ENCODE measurements at places on chromosomes 6 and 20.

- DNase-seq, result no peak
These were observed 212.5 kb downstream of the GJA1 start for GRCh38 chr6:121647905-121648304.

DNA sequence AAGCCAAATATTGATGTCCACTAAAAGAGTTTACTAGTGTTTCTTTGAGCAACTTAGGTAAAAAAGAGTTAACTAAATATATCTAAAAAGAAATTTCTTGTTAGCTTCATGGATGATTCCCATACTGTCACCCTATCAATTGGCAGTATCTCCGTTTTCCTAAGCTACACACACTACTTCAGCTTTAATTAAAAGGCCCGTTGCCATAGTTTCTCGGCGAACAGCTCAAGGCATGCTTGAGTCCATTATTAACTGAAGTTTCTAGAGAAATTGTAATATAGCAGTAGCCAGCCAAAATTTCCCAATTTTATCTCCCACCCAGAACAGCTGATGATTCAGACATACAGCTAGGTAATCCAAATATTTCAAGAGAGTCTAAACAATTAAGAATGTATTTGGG is 20.0 kb upstream of the BEND6 start:
- no peak for DNase-seq

DNA sequence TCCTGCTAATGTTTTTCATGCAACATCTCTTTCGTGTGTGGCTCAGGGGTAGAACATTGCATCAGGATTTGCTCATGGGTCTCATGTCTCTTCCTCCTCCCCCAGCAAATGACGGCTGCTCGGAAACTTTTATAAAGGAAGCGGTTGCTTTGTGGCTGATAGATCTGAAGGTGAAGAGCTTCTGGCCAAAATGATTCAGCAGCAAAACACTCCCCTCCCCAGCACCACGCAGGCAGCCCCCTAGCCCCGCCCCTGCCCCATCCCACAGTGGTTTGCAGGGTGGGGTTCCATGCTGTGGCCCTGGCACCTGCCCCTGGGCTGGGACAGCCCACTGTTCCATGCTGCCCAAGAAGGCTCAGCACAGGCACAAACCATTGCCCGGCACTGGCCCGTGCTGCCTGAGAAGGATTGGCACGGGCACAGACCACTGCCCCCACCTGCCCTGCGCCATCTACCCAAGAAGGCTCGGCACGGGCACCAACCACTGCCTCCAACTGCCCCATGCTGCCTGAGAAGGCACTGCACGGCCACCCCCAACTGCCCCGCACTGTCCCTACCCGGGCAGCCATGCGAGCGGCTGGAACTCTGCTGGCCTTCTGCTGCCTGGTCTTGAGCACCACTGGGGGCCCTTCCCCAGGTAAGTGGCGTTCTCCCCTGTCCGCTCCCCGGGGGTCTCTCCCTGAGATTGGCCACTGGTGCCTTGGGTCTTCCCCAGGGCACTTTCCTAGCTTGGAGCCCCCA is at the start of gene CST7:
Gene CST7, plus strand, starts transcription at position 331 of the 741 bp plus-strand sequence. Its CDS starts 237 bp downstream, at position 568.
- no peak for DNase-seq

- DNase-seq, result no peak
These were observed 26.4 kb upstream of the SALL4 start for GRCh38 chr20:51828762-51829161.

- no peak for DNase-seq
These were observed 161.0 kb downstream of the MCHR2 start for GRCh38 chr6:99833034-99833433.

- DNase-seq, result peak; percentile 82
These were observed 202.8 kb upstream of the CST7 start for GRCh38 chr20:24746351-24746685.

- DNase-seq, result no peak
These were observed 1.6 kb upstream of the OLIG3 start for GRCh38 chr6:137495703-137496336.

GRCh38 chr20:14407336-14407735 is 69.9 kb upstream of the FLRT3 start:
- no peak for DNase-seq

GRCh38 chr6:34810936-34811632 is 19.2 kb downstream of the BLTP3A start:
- no peak for DNase-seq

DNA sequence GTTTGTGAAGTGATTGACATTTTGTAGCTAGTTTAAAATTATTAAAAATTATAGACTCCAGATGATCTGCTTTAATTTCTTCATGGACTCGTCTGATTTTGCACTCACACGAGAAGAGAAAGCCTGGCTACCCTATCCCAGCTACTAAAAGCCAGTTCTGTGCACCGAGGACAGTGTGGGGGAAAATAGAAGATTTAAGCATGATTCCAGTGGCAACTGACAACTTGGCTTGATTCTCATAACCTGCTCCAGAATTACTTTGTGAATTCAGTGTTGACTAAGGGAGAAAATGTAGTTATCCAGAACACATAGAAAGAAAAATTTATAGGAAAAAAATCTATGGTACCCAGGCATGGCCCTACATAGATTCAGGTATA is 88.7 kb downstream of the SNAP25 start:
- no peak for DNase-seq

GRCh38 chr6:28587746-28588075 is 62.0 kb downstream of the GPX5 start:
- DNase-seq, result no peak

- no peak for DNase-seq
These were observed 461.9 kb downstream of the QKI start for GRCh38 chr6:163876391-163876790.

- no peak for DNase-seq
These were observed 549.8 kb downstream of the PRKN start for GRCh38 chr6:162177746-162178145.

DNA sequence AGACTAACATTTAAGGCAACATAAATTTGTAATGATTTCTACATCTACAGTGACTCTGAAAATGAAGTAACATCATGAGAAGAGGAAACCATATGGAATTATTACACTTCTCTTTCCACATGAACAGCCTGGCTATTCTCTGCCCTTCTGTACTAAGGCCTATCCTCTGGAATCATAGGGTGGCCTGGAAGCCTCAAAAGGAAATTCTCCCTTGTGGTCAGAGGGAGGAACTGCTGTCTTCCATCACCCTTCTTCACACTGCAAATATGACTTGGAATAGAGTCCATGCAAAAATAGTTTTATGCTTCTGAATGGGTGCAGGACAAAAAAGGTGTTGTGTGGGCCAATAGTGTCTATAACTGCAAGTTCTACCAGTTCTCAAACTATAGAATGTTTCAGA is 44.6 kb upstream of the SH3BGRL2 start:
- DNase-seq, result no peak

GRCh38 chr20:20691477-20692235 is 20.8 kb downstream of the RALGAPA2 start:
- DNase-seq, result no peak

- DNase-seq, result no peak
These were observed 1.7 kb downstream of the NAPB start for GRCh38 chr20:23419657-23419994.

DNA sequence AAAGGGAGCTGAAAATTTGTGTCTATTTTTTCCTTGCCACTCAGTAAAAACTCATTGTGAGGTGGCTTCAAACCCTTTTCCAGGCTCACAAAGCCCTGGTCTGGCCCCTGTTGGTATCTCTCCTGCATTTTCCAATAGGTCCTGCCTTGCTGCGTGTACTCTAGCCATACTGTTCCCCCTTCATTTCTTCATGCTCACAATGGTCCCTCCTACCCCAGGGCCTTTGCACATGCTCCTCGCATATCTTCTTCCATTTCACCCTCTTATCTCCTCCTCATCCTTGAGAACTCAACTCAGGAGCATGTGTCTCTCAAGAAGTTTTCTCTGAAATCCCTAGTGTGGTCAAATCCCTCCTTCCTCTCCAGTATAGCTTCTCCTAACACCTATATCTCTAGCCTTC is 186.6 kb downstream of the MBOAT1 start:
- no peak for DNase-seq

DNA sequence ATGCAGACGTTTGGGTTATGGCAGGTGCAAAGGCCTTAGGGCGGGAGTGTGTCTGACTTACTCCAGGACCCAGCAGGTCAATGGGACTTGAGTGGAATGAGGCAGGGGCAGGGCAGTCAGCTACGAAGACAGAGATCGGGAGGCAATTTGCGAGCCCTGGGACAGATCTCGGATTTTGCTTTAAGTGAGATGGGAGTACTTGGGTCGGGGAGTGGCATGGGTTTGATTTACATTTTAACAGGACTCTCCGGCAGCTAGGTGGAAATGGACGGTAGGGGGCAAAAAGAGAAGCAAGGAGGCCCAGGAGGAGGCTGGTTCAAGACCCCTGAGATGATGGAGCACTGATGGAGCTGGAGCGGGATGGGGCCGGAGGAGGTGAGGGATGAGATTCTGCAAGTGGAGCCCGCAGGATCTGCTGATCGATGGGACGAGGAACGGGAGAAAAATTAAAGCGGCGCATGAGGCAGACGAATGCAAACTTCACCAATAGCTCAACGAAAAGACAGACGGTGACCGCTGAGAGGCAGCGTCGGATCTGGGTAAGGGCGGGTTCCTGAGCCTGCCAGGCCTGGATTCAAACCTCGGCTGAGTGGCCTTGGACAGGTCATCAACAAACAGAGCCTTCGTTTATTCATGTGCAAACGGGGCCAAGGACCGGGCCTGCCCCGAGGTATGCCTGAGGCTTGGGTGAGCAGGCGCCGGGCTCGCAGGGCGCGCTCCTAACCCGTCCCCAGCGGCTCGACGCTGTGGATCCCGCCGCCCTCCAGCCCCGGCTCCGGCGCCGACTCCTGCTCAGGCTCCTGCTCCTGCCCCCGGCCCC is 756 bp upstream of the RBCK1 start:
- DNase-seq, result peak; percentile 53

GRCh38 chr20:63087872-63088680 is 81.3 kb upstream of the BHLHE23 start:
- no peak for DNase-seq

- no peak for DNase-seq
These were observed 42.4 kb upstream of the SIRT5 start for GRCh38 chr6:13531956-13532355.

- DNase-seq, result no peak
These were observed 21.8 kb downstream of the POM121L2 start for GRCh38 chr6:27290065-27290849.

GRCh38 chr6:140897804-140898573 is 1234.7 kb upstream of the GJE1 start:
- no peak for DNase-seq

DNA sequence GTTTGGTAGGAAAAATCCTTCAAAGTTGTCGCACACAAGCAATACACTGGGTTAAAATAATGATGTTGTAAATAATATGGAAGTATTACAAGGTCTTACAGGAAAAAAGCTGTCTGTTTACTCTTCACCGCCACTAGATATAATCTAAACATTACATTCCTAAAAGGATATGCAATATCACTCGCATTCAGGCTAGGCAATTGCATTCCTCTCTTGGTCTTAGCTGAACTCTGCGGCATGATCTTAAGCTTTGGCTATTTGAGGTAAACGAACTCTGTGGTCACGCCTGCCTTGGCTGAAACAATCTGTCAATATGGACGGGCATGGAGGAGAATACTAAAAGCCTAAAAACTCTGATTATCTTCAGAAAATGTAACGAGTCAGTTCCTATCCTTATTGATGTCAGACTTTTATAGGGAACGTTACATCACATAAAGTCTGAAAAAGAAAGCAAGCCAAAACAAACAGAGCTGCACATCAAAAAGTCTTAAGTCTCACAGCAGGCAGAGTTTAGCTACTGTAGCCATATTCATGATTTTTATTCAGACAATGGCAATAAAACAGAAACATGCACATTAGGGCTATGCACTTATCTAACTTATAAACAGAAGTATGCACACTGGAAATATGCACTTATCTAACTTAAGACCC is 30.8 kb upstream of the FILIP1 start:
- DNase-seq, result no peak

DNA sequence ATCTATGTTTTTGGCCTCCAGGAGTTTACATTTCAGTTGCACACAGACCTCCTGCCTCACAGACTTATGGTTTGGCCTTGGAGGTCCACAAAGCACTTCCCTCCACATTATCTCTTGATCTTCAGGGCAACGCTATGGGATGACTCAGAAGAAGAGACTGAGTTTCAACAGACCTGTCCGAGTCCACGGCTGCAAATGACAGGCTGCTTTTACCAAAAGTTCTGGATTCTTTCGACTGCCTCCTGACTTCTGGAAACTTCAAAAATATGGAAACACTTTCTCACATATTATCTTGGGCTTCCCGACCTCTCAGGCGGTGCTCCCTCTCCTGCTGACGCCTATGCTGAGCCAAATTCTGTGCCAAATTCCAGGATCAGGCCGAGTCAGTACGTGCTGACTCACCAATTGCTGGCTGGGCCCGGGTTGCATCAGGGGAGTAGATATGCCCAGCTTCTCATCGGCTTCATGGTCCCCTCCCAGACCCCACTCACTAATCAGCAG is 190.2 kb downstream of the BMP7 start:
- no peak for DNase-seq

- no peak for DNase-seq
These were observed 2.1 kb downstream of the COL12A1 start for GRCh38 chr6:75203721-75204120.

- DNase-seq, result peak; percentile 88
These were observed 29.5 kb downstream of the BEND6 start for GRCh38 chr6:56984361-56984760.

GRCh38 chr6:12474167-12475140 is 184.3 kb downstream of the EDN1 start:
- DNase-seq, result no peak

DNA sequence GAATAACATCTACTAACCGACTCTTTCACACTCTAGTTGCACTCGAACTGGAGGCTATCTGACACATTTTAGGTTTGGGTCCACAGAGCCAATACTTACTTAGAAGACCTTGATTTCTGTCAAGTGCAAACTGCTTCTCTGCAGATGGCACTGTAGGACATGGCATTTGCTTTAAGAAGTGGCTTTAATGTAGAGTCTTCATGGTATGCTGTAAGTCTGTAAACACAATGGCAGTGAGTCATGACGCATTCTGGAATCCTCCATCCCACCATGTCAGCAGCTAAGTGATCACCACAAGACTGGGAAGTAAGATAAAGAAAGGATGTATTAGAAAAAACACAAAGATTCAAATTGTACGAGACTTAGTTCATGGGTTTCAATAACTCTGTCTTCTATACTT is 377.0 kb upstream of the NOX3 start:
- peak; percentile 20 for DNase-seq

DNA sequence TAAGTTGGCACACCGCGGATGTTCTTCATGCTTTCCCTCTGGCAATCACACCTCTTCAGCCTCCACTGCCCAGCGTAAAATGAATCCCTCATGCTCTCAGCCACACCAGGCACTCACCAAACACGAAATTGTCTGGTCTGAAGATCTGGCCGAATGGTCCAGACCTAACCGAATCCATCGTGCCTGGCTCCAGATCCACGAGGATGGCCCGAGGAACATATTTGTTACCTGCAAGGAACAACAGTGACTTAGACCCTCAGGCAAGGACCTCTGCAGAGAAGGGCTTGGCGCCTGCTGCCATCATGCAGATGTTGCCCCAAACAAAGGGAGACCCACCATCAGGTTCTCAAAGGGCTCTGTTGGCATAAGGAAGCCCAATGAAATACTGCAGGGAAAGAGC is 1.4 kb downstream of the TUBB2B start:
- DNase-seq, result peak; percentile 3

GRCh38 chr20:35326021-35326739 is 34.0 kb upstream of the FAM83C start:
- no peak for DNase-seq
